ENCODE measurements at places on chromosomes 7 and 10. TPM values are rescaled to one million over a fixed set of nuclear protein-coding genes. Genes with fewer than 3 reads are reported as not detected.

Gene ANXA8
- not detected for total RNA-seq

DNA sequence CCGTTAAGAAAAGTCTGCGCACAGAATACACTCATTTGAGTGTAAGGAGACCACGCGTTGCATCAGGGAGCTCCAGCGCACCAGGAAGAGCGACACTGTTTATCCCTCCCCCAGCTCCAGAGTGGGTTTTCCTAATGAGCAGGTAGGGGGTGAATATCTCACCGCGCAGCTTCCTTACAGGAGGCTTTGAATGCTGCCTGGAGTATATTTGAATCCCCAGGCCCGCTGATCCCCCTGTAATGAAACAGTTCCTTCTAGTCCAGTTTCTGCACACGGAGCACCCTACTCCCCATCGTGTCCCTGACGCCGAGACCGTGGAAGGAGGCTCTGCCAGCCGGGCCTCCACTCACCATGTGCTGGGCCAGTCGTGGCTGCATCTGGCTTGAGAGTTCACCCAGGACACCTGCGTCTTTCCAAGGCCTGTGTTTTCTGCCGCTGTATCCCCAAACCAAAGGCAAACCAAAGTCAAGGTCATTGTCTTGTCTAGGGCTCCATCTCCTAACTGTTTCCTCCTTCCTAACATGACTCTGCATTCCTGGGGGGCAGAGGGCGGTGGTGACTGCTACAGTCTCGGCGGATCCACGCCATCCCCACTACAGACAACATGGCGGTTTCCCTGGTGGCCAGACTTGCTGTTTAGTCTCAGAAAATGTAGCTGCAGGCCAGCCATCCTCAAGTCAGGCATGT, 167.8 kb downstream of the USP6NL start:
- H3K27me3 ChIP-seq, result peaks cover 9% of the 10 kb centered on the region
- no peak overlapping the region for H3K27ac ChIP-seq
- no peak for DNase-seq

GRCh38 chr10:110613341-110613995, 30.7 kb upstream of the RBM20 start:
- no peak for DNase-seq
- no peaks in the 10 kb centered on the region for H3K36me3 ChIP-seq
- H3K27me3 ChIP-seq, result peaks cover 24% of the 10 kb centered on the region
- H3K4me3 ChIP-seq, result no peak overlapping the region

GRCh38 chr10:48251525-48252353, 22.8 kb downstream of the FRMPD2 start:
- peaks cover 32% of the 10 kb centered on the region for H3K27me3 ChIP-seq
- no peak for DNase-seq
- H3K27ac ChIP-seq, result no peak overlapping the region
- H3K4me1 ChIP-seq, result peaks cover 2% of the 10 kb centered on the region
- no peak overlapping the region for H3K4me3 ChIP-seq

DNA sequence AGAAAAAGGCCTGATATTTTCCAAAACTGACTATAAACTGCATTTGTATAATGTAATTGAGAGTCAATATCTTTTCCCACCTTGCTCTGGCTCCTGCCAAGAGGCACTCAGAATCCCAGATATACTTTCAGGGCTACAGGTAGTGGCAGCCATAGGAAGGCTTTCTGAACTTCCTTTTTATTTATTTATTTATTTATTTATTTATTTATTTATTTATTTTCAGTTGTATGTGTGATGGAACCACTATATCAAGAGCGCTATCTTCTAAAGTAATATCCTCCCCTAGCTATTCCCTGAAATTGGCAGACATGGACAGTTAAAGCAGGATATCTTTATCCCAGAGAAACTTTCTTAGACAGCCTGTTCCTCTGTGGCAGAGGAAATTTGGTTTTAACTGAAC, 86.7 kb downstream of the SEMA3E start:
- no peak for DNase-seq
- no peaks in the 10 kb centered on the region for H3K27me3 ChIP-seq
- H3K27ac ChIP-seq, result no peak overlapping the region

DNA sequence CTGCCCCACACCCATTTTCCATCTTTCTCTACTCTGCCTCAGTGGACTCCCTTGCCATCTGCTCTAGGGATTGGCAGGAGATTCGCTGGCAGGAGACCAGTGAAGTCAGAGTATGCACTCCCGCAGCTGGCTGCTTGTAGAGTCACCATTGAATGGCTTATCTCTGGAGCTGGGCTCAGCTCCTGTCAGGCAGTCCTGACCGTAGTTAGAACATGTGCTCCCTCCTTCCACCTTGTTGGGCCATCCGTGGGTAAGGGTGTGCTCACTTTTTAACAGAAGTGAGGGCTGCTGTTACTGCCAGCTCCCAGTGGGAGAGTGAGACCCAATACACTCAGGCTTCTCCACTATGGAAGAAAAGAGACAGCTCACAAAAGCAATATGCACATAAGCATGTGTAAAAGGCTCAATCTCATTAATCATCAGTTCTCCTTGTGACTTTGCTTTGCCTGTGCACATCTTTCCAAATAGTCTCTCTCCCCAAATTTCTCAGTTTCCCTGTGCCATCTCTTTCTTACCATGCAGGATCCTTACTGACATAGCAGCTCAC, 773.3 kb downstream of the GRID1 start:
- no peak for DNase-seq
- H3K36me3 ChIP-seq, result no peaks in the 10 kb centered on the region
- peaks cover 16% of the 10 kb centered on the region for H3K4me1 ChIP-seq
- H3K27ac ChIP-seq, result no peak overlapping the region

DNA sequence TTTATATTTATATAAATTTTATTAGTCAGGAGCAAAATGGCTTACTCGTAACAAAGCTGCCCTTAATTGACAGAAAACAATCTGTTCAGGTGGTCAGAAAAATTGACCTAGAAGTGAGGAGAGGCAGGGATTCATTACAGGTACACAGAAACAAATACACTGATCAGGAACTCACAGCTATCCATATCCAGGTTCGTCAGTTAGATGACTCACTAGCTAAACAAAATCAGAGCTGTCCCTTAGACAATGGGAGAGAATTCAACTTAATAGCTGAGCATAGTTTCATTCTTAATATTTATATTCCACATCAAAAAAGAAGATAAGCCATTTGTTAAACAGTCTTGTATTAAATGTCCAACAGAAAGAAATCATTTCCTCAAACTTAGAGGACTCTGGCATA, 41.7 kb downstream of the HYCC1 start:
- no peaks in the 10 kb centered on the region for H3K4me1 ChIP-seq
- no peak for DNase-seq
- H3K4me3 ChIP-seq, result no peak overlapping the region
- H3K27ac ChIP-seq, result no peak overlapping the region
- no peaks in the 10 kb centered on the region for H3K36me3 ChIP-seq

GRCh38 chr7:34157137-34157536, 251.8 kb downstream of the BMPER start:
- H3K4me3 ChIP-seq, result no peak overlapping the region
- DNase-seq, result no peak
- no peaks in the 10 kb centered on the region for H3K4me1 ChIP-seq
- no peaks in the 10 kb centered on the region for H3K27me3 ChIP-seq
- H3K36me3 ChIP-seq, result no peaks in the 10 kb centered on the region

DNA sequence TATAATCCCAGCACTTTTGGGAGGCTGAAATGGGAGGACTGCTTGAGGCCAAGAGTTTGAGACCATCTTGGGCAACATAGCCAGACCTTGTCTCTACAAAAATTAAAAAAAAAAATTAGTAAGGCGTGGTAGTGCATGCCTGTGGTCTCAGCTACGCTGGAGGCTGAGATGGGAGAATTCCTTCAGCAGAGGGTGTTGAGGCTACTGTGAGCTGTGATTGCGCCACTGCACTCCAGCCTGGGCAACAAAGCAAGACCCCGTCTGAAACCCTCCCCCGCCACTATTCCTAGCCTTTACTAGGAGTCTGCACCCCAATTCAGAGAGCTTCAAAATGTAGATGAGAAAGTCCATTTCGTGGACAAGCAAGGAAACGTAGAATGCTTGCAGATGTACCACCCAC, 95.2 kb downstream of the PRPF18 start:
- no peak for DNase-seq
- H3K27me3 ChIP-seq, result peaks cover 34% of the 10 kb centered on the region
- H3K36me3 ChIP-seq, result no peaks in the 10 kb centered on the region
- no peak overlapping the region for H3K27ac ChIP-seq
- no peaks in the 10 kb centered on the region for H3K4me1 ChIP-seq

Gene FOXL3
- not detected for total RNA-seq

Data from T-helper 17 cell (primary cell).